Brain microvascular endothelial cell (primary cell): ENCODE measurements at places on chromosomes 5 and 9.
A peak's percentile ranks its signal among the peaks of the same experiment; 100 is the strongest.

- no peak for DNase-seq
These were observed 79.0 kb downstream of the OSTF1 start for GRCh38 chr9:75167281-75167680.

GRCh38 chr9:79955300-79955699 is 383.5 kb downstream of the TLE4 start:
- DNase-seq, result no peak

DNA sequence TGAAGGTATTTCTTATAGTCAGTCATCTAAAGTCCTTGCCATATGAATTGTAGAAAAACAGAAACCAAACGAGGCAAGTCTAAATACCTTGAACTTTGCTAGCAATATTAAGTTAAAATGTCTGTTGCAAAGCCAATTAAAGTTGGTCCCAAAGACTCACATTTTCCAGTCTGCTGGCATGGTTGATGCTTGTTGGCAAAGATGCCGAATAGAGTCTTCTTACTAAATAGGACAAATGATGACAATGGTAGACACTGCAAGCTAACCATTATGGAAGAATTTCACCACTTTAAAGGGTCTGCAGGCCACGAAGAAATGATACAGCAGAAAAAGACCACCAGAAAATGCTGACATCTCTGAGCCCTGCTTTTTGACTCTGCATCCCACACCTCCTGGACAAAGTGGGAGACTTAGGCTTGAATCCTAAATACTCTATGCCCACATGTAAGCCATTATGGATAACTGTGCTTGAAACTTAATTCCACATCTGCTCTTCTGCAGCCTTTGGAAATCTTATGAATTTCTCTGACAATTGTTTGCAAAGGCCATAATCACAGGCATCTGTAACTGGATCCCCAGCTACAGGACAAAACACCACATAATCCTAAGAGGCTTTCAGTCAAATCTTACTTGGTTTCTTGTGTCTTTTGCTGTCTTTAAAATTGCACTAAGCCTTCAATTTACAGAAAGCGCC is 61.3 kb downstream of the LHFPL2 start:
- no peak for DNase-seq

- no peak for DNase-seq
These were observed 3.9 kb downstream of the PLK2 start for GRCh38 chr5:58456026-58456425.

DNA sequence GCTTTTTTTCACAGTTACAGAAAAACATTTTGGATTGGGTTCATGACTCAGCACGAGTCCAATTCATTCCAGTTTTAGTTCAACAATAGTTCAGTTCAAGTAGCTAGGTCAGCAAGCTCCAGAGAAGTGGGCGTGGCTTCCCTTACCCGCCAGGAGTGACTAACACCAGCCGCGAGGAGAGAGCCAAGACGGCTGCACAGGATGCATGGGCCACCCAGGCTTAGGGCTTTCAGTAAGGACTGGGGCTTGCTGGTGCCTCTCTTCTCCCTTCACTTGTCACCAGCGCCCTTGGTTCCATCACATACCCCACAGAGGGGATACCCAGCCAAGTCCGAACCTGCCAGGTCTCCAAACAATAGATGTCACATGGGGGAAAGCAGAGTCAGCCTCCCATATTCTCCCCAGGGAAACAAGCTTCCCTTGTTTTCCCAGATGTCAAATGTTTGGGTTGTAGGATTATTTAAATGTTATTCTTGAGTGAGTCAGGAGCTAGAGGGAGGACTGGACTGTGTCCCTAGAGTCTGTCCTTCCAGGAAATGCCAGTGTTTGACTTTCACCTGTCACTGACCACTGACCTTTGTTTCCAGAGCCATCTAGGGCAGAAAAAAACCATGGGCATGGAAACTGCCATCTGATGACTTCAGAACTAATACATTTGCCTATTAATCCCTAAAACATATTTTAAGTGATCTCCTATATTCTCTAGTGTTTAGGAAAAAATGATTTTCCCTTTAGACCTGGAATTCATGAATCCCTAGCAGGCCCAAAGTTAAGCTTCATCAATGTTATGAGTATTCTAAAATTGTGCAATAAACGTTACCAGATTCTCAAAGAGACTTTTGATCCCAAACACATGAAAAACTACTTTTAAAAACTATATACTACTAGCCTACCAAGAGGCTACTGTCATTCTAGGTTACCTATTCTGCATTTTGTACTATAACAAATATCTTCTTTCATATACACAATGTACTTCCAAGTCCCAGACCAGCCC is 51.9 kb downstream of the NIPAL4 start:
- peak; percentile 99 for DNase-seq

- DNase-seq, result peak; percentile 13
These were observed 133.0 kb upstream of the IQGAP2 start for GRCh38 chr5:76269932-76270610.

- no peak for DNase-seq
These were observed 89.1 kb upstream of the SLC30A5 start for GRCh38 chr5:69004676-69005075.

- DNase-seq, result no peak
These were observed 13.1 kb upstream of the ALDOB start for GRCh38 chr9:101448680-101449070.

- DNase-seq, result peak; percentile 29
These were observed 69.8 kb downstream of the ICE1 start for GRCh38 chr5:5492087-5492933.

DNA sequence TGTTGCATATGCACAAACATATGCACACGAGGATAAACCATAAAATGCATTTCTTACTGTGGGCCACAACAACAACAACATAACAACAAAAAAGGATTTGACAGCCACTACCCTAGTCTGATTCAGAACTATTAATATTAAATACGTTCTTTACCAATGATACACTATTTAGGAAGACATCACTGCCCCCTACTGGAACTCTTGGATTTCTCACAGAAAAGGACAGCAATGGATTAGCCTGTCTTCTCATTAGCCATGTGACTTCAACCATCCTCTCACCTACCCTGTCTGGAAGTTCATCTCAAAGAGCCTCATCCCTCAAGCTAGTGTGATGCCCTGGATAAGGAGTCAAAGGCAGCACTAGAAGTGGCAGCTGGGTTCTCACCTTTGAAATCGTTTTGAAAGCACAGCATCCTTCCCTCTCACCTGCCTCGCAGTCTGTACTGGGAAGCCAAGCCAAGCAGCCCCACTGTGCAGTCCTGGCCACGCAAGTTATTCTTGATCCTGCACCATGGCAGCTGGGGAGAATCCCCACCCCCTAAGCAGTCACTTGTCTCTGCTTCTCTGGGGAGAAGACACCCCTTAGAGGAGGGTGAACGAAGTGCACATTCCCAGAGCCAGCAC is 64.6 kb downstream of the SH3TC2 start:
- DNase-seq, result peak; percentile 82

DNA sequence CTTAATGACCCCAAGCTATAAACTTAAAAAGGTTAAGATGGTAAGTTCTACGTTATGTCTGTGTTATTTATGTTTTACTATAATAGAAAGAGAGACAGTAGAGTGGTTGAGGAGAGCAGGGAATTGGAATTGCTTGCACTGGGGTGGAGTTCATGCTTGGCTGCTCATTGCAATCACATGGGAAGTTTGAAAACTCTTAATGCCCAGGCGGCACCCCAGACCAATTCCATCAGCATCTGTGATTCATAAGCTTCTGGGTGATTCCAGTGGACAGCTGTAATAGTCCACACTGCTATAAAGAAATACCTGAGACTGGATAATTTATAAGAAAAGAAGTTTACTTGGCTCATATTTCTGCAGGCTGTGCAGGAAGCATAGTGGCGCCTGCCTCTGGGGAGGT is 323.9 kb upstream of the MSX2 start:
- DNase-seq, result no peak

DNA sequence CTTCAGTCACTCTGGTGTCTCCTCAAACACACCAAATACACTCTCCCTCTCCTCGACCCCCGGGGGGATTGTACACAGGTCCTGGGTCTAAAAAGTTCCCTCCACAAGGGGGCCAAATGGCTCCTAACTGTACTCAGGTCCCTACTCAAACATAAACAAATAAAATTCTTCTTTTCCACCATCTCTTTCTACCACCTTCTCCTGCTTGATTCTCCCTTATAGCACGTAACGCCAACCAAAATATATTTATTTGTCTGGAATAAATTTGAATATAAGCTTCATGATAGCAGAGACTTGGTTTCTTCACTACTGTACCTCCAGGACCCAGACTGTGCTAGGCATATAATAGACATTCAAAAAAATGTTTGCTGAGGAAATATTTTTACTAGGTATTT is 21.4 kb downstream of the ZNF608 start:
- DNase-seq, result no peak

DNA sequence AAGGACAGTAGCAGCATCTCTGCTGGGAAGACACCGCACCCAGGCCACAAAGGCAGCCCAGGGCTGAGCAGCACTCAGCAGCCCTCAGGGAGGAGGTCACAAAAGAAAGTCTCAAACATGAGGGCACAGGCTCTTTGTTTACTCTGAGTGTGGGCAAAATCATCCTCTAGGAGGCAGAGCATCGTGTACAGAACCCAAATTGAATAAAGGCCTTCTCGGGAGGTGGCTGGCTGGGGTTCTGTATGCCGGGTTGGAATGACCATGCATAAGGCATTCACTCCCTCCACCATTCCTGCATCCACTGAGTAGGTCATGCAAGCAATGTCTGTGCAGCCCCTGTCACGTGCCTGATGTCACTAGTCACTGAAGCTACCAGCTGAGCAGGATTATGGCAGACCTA is 412.8 kb downstream of the SPOCK1 start:
- DNase-seq, result no peak

- no peak for DNase-seq
These were observed 153.4 kb downstream of the PIK3R1 start for GRCh38 chr5:68369023-68369359.

GRCh38 chr9:115495052-115495635 is 377.2 kb upstream of the TNC start:
- DNase-seq, result no peak

GRCh38 chr5:93960042-93960441 is 218.6 kb upstream of the POU5F2 start:
- no peak for DNase-seq

DNA sequence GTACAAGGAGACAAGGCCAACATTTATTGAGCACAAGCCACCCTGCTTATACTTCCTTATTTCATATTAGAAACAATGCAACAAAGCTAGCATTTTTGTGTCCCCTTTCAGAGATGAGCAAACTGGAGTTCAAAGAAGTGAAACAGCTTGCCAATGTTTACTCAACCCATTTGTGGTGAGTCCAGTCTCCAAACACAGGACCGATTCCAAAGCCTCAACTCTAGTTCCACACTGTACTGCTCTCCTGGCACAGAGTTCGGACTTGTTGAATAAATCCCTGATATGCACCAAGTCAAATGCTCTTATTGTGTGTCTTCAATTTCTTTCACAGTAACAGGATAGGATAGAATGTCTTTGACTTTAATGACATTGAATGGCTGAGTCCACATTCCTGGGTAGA is 604.8 kb upstream of the BRINP1 start:
- DNase-seq, result no peak

DNA sequence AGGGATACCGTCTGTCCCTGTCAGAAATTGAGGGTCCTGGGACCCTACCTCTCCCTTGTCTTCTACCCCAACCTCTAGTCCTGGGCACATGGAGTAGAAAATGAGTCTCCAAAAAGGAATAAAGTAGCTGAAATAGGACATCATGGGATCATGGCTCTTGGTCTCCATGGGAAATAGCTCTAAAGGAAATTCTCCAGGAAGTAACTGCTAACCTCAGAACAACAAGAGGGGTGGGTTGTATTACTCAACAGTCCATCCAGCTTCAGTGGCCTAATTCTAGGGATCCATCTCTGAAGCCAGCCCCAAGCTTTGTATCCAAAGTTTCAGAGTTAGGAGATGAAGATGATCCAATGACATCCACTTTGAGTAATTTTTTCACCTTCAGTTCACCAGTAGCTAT is 11.0 kb upstream of the RUSC2 start:
- DNase-seq, result no peak

- DNase-seq, result no peak
These were observed 39.2 kb upstream of the ACO1 start for GRCh38 chr9:32345243-32345642.

DNA sequence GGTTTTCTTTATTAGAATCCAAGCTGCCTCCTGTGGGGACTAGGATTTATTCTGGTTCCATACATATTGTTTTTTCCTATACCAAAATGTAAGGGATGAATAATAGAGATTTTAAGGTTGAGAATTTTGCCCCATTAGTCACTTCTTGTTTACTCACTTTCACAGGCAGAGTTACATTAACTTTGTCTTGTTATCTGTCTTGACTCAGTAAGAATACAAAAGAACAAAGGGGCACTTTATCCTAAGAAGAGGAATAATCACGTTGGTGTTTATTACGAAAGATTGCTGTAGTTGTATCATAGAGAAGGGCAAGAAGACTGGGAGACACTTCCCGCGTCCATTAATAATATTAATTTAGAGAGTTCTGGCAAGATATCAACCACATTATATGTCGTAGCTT is 599.7 kb upstream of the FTMT start:
- DNase-seq, result peak; percentile 2

GRCh38 chr9:70587201-70587600 is 172.7 kb upstream of the KLF9 start:
- DNase-seq, result peak; percentile 75

DNA sequence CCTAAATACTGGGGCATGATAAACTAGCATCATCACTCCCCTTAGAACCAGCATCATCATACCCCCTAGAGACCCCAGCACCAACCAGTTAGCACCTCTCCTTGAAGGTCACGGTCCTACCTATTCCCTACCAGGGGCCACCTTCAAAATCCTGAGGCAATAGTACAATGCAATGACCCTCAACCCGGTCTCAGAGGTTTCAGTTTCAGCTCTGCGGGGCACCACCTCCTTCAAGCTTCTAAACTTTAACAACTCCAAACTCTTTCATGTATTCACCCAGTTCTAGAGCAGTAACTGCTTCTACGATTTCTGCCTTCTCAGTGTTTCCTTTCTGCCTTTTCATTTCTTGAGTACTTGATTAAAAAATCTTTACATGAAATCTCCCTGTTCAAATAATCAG is 130.1 kb upstream of the EPB41L4A start:
- DNase-seq, result no peak

GRCh38 chr5:52985306-52985705 is 3.8 kb upstream of the ITGA2 start:
- no peak for DNase-seq

GRCh38 chr5:14269395-14269794 is 126.3 kb downstream of the TRIO start:
- DNase-seq, result no peak

- no peak for DNase-seq
These were observed 178.5 kb upstream of the PHYKPL start for GRCh38 chr5:178411083-178411482.

- DNase-seq, result peak; percentile 39
These were observed 113.3 kb upstream of the SLC1A3 start for GRCh38 chr5:36492984-36493654.

DNA sequence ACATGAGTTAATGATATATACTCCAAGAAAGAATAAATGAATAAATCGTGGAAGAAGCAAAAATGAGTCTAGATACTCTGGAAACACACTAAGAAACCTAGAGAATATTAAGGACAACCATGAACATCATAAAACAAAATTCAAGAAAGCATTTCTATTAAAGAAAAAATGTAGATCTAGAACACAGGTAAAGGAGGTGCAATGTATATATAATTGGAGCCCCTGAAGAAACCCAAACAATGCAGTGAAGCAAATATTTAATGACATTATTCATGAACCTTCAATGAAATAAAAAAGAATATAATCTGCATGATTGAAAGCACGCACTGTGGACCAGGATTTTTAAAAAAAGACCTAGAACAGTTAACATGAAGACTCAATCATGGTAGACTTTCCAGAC is 150.1 kb downstream of the ATPSCKMT start:
- no peak for DNase-seq
